ENCODE measurements at places on chromosomes 6 and 20.

GRCh38 chr6:153994004-153994403 is 45.0 kb upstream of the OPRM1 start:
- DNase-seq: no peak

DNA sequence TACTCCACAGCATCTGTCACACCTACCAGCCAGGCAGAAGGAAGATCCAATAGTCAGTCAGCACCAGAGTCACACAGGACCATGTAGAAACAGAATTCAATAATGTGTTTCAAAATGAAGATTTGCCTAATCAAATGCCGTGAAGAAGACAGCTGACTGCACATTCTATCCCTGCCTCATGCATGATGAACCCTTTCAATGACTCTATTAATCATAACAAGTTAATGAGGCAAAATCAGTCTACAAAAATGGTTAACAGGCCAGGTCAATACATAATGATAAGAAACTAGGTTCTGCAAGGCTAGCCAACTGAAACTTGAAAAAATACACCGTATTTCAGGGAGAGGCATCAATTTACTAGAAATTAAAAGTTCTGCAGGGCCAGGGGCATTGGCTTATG is 6.7 kb upstream of the PNRC1 start:
- DNase-seq: no peak

DNA sequence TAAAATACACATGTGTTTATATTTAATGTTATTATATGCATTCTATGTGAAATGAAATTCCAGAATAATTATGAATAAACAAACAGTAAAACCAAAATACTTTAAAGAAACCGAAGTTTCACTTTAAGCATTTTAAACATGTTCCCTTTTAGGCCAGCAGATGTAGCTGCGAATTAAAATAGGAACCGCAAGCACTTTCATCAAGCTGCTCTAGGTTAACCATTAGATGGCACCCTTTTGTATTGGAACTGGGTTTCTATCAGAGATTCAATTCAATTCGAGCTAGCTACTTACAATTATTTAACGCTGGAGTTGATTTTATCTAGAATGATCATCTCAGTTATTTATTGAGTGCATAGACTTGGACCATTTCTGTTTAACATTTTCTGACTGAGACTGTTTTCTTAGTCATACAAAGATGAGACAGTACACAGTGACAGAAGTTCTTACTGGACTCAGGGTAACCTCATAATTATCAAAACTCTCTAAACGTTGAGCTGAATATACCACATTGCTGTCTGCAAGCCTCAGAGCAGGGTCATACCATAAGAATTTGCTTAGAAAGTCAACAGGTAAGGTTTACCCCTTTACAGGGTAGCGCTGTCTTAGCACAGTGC is 8.5 kb downstream of the TMEM242 start:
- no peak for DNase-seq

GRCh38 chr20:58629215-58629580 is 21.9 kb upstream of the STX16 start:
- DNase-seq: no peak

- DNase-seq: no peak
These were observed 21.4 kb downstream of the HBS1L start for GRCh38 chr6:135033238-135033637.

- DNase-seq: no peak
These were observed 3.0 kb downstream of the RRP36 start for GRCh38 chr6:43024436-43024835.
